ENCODE measurements at places on chromosomes 4 and X.
A peak's percentile ranks its signal among the peaks of the same experiment; 100 is the strongest.

- no peak for DNase-seq
These were observed 49.6 kb downstream of the STPG2 start for GRCh38 chr4:98093662-98094061.

DNA sequence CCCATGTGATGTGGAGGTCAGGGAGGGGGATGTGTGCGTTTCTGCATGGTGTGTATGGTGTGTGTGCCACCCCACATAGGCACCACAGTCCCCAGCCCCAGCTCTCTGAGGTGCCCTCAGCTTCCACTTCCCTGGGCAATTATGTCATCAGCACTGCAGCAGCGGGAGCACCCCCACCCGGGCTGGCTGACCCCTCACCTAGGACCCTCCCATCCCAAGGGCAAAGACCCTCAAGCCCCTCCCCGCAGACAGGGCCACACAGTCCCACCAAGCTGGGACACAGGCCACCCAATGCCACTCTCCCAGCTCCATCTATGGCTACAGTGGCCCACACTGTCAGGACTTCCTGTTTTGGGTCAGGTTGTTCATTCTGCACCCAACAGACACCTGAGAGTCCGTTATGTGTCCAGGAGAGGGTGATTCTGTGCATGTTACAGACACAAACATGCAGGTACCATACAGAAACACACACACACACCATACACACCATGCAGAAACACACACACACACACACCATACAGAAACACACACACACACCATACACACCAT, 75.2 kb downstream of the JAKMIP1 start:
- no peak for DNase-seq

GRCh38 chrX:8288590-8288989, 117.5 kb upstream of the VCX2 start:
- no peak for DNase-seq

DNA sequence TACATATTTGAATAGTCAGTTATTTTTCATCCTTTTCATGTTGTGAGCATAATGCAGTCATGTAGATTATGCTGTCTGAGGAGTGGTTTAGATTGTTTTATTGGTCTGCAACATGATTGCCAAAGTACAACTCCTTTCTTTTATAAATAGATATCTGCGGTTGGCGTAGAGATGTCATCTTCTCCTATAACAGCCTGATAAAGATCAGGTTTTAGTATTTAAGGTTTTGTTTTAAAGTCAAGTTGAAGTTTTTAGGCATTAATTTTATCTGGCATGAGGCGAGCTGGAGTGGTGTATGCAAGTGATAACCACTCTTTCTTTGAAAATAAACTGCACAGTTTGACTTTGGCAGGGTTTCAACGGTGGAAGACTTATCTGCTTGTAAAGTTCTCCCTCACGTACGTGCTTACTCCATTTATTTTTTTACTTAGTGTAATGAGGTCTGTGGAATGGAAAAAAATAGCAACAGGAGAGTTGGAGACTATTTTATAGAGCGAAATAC, 126.3 kb downstream of the FBXO8 start:
- no peak for DNase-seq

DNA sequence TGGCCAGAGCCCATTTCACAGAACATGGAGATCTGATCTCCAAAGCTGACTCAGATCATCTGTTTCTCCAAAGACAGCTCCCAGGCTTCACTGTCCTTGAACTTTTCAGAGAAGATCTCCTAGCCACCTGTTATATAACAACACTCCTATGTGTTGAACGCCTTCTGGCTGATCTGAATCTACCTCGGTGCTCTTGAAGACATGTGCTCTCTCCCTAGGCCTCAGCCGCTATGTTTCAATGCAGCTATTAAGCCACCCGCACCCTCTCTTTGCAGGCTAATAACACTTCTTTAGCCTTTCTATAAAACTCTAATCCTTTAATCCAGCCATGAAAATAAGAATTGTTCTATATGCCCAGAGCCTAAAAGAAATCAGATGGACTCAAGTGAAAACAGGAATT, 34.9 kb downstream of the SEL1L3 start:
- DNase-seq: no peak

GRCh38 chr4:70863099-70863790, 23.6 kb upstream of the GRSF1 start:
- no peak for DNase-seq

GRCh38 chr4:85870298-85871083, 395.5 kb downstream of the ARHGAP24 start:
- no peak for DNase-seq

DNA sequence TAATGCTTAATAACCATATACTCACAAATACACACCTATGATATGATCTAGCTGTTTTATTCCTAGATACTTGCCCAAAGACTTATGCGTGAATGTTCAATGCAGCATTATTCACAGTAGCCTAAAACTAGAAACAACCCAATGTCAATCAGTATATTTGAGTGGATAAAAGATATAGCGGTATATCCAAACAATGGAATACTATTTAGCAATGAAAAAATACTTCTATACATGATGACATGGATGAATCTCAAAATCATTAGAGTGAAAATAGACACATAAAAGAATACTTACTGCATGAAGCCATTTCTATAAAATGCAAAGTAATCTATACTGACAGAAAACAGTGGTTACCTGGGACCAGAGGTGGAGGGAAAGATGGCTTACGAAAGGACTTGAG, 108.1 kb downstream of the RAP1GDS1 start:
- DNase-seq: no peak

GRCh38 chrX:31139961-31140360, 68.1 kb upstream of the FTHL17 start:
- no peak for DNase-seq

GRCh38 chr4:70715097-70715496, 6.7 kb upstream of the RUFY3 start:
- DNase-seq: no peak

- DNase-seq: no peak
These were observed 107.3 kb downstream of the PSAPL1 start for GRCh38 chr4:7327341-7327885.

DNA sequence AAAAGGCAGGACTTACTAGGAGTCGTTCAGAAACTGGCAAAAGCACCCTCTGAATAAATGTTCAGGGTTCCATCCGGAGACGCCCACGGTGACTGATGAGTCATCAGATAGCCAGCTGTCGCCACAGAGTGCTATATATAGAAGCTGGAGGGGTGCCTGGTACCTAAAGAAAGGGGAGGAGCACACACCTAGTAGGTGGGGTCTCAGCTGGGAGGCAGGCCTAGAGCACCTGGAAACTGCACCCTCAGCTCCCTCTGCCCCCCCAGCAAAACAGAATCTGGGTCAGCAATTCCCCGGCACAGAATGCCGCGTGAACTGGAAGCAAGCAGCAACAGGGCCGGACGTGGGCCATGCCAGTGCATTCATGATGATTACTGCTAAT, 242.0 kb downstream of the BCOR start:
- peak; percentile 59 for DNase-seq

- no peak for DNase-seq
These were observed 206.3 kb downstream of the CBR4 start for GRCh38 chr4:168803732-168804131.

- DNase-seq: no peak
These were observed 67.5 kb upstream of the NKX1-1 start for GRCh38 chr4:1473718-1474117.

DNA sequence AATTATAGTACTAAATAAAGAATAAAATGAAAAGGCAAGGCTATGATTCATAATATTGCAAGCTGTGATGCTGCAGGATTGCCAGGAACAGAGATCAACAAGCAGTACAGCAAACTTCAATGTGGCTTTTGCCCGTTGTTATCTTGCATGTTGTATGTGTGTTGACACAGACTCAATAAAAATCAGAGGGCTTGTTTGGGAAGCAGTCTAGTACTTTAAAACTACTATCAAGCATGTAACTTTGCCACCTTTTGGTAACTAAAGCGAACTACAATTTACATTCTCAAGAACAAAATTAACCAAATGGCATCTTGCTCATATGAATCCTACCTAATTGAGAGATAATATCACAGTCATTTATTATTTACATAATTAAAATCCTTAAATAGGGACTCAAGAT, 79.8 kb upstream of the GPM6A start:
- DNase-seq: no peak

- DNase-seq: no peak
These were observed 19.6 kb upstream of the HMX1 start for GRCh38 chr4:8891255-8891645.

DNA sequence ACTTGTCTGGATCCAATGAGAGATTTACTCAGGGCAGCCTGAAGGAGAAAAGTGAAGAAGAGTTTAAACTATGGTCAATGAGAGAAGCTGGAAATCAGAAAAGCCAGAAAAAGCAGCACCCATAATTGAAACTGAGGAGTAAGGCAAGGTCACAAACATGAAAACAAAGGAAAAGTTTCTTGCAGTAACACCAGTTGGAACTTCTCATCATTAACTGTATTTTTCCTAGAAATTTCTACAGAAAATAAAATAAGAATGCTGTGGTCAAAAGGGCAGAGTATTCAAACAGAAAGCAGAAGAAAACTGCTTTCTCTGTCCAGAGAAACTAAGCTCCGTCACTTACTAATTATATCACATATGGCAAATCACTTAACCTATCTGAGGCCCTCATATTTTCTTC, 102.2 kb downstream of the OR13H1 start:
- DNase-seq: no peak

DNA sequence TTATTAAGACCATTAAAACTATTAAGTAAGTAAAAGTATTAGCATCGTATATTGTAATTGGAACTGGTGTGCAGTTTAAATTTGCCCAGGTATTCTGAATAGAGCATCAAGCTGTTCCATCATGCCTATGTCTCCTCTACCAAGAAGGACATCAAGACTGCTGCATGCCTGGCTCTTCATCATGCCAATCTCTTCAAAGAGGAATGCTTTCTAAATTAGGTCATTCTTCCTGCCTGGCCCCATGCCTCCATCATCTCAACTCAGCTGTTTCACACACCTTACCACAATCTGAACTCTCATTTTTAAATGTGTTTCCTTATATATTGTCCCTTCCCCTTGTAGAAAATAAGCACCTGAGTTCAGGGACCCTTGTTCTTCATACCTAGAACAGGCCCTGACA, 270.5 kb upstream of the PPARGC1A start:
- no peak for DNase-seq

DNA sequence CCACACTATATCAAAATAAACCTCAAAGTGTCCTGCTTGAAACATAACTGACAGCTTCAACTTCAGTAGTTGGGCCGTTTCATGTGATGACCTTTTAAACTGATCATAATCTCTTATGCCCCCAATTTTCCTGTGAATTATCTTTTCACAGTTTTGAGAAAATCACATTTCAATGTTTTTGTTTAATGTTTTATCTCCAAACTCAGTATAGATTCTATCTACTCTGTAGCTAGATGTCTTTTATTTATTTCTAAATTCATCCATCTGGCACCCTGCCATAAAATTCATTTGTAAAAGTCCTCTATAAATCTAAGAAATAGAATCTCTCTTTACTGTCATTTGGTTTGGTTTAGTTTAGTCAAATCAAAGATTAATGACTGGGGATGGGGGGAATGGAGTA, 557.3 kb downstream of the ANKRD50 start:
- no peak for DNase-seq

GRCh38 chr4:42167709-42168108, 15.3 kb upstream of the BEND4 start:
- no peak for DNase-seq

DNA sequence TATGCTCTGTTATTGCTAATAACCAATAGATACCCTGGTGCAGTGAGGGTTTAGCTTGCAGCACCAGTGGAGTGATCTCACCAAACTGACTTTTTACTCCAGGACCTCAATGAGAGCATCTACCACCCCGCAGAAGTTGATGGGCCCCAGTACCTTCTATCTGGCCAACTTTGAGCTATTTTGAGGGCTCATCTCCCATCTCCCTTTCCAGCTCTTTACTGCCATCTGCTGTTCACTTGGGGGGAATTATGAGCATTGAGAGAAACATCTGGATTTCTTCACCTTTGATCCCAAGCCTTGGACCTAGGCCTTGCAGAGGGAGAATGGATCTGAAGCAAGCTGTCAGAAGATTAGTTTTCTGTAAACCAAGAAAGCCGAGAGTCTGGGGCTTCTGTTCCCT, 143.6 kb downstream of the TMEM164 start:
- no peak for DNase-seq

- no peak for DNase-seq
These were observed 204.1 kb downstream of the IL15 start for GRCh38 chr4:141840299-141840986.

DNA sequence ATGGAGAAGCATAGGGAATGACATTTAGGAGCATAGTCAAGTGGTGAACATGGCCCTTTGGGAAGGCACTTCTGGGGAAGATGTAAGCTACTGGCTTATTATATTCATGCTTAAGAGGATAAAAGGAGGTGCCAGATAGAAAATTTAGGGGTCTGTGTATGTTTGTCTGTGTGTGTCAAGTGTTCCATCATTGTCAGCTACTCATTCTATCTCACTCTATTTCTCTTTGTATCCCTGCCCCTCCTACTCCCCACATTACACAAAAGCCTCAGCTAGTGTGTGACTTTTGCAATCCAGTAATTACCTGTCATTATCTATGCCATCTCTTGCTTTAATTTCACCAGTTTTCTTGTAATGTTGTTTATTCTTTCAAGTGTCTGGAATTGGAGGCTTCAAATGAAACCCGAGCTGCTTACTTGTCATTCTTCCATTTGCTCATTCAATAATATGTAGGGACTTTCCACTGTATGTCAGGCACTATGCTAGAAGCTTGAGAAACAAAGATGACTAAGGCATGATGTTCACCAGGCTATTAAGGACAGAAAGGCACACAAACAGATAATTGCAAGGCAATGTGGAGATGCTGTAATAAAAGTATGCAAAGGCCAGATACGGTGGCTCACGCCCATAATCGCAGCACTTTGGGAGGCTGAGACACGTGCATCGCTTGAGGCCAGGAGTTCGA, 229.8 kb upstream of the TEX13C start:
- no peak for DNase-seq

DNA sequence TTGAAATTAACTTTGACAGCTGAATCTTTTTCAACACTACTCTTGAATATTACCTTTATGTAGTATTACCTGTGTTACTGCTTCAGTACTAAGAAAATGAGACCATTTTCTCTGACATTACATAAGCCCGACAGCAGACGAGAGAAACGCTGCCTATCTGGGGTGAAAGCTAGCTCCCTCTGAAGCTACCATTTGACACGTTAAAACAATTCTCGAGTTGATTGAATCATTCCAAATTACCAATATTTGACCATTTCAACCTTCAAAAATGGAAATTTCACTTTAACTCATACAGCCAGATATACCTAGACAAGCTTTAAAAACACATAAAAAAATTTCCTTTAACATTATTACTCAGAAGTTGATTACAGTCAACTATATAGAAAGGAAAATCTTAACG, 836 bp downstream of the GPM6A start:
- no peak for DNase-seq

GRCh38 chr4:170122252-170122651, 32.5 kb upstream of the AADAT start:
- no peak for DNase-seq

- no peak for DNase-seq
These were observed 13.3 kb downstream of the HNRNPD start for GRCh38 chr4:82360298-82361177.

DNA sequence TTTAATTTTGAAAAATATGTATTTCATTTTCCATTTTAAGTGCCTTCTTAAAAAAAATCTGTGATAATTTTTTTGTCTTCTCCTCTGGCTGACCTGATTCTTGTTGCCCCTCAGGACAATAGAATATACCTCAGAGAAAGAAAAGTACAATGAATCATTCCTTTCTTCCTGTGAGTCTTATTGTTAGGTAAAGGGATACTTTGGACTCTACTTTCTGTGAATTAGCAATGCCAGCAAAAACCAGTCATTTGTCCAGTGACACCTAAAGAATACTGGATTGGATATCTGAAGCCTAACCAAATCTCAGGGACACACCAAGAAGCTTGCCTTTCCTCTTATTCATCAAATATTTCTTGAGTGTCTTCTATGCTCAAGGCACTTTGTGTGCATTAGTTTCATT, 102.1 kb downstream of the AREG start:
- DNase-seq: no peak

Measured in T-helper 1 cell (primary cell).